ENCODE measurements at places on chromosomes 2 and 18.

- DNase-seq = no peak
These were observed 174.1 kb downstream of the CDH2 start for GRCh38 chr18:28002841-28003240.

DNA sequence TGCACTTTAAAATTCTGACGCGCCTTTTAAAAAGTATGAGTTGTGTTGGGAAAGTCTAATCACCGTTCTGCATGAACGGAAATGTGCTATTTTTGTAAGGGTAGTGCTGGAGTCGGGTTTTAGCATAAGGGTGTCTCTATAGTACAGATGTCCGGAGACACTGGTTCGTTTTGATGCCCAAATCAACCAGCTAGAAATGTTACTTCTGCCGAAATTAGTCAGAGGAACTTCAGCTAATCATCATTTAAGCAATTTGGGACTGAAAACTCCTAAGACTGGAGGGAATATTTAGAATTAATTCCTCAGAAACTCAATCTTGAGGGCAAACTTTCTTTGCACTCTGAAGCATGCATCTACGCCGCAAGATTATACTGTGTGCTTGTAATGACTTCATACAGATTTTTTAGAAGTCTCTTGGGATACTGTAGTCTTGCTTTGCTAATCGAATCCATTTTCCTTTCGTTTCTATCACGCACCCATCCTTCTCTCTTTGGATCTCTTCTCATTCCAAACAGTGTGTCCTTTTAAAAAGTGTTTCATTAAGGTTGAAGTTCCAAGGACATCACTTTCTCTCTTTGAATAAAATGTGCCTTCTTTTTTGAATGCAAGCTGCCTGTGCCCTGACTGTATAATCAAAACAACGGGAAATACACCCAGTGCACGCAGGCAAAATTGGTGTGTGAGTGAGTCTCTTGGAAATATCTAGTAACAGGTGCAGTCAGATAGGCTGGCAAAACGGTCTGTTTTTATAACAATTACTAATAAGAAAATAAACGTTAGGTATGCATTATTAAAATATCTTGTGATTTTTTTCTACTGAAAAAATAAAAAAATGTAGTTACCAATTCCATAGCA lies 270.9 kb upstream of the TCF4 start:
- DNase-seq = no peak

GRCh38 chr2:72841462-72842125 lies 15.8 kb upstream of the EXOC6B start:
- DNase-seq = no peak

- DNase-seq = no peak
These were observed 295 bp upstream of the MTX2 start for GRCh38 chr2:176268976-176269318.

DNA sequence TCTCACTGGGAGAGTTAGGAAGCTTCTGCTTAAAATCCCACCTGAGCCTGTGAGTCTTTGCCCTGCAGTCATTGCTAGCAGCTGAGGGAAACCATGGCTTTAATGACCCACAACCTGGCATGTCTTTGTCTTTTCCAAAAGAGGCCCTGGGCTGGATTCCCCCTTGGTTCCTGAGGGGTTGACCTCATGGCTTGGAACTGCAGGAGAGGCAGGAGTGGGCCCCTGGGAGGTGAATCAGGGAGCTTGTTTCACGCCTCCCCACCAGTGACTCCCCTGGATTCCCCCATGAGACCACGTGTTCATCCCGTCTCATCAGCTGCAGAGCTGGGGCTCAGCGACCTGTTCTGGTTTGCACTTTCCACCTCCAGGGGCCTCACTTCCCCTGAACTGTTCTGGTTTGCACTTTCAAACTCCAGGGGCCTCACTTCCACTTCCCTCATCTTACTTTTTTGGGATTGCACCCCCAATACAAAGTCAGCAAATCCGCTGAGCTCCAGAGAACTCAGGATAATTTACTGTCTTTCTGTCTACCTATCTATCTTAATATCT lies 58.5 kb upstream of the TMEM18 start:
- DNase-seq = no peak

GRCh38 chr18:44893966-44894365 lies 213.3 kb downstream of the SETBP1 start:
- no peak for DNase-seq

GRCh38 chr2:69123182-69123581 lies 110.2 kb downstream of the ANTXR1 start:
- no peak for DNase-seq

DNA sequence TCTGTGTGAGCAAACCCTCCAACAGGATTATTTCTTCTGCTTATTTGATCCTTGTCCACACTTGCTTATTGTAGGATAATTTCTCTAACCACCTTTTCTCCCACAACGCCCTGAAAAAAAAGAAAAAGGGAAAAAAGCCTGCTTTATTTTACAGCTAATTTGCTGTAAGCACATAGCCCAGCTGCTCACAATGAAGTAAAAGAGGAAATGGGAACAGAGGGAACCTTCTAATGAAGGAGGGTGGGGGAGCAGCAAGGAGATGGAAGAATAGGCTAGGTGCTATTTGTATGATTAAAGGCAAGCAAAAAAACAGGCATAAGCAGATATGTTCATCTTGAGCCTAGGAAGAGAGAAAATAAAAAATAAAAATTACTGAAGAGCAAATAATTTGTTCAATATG lies 331.6 kb downstream of the TXNL1 start:
- no peak for DNase-seq

- DNase-seq = no peak
These were observed 202.8 kb downstream of the WDR7 start for GRCh38 chr18:56853961-56854360.

- no peak for DNase-seq
These were observed 119.6 kb upstream of the ARL5A start for GRCh38 chr2:151947813-151948165.

DNA sequence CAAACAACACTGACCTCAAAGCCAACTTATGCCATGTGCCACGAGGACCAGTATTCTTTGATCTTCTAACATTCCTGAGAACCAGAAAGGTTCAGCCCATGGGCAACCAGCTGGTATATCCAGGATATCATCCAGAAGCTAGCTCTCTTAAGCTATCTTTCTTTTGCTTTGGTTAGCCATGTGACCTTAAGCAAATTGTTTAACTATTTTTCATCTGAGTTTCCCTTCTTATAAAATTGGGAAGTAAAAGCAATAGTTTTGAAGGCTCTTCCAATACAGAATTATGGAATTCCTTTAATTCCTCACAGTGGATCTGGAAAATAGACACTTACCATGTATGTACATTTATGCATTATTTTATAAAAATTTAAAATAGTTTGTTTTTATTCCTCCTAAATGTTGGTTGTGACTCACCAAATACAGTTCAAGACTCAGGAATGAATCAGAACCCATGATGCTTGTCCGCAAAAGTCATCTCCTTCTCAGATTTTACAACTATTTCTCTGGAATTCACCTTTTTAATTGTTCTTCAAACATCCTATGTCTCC lies 435.7 kb downstream of the ZEB2 start:
- peak; percentile 88 for DNase-seq

GRCh38 chr18:2654169-2654927 lies 1.2 kb upstream of the SMCHD1 start:
- no peak for DNase-seq

DNA sequence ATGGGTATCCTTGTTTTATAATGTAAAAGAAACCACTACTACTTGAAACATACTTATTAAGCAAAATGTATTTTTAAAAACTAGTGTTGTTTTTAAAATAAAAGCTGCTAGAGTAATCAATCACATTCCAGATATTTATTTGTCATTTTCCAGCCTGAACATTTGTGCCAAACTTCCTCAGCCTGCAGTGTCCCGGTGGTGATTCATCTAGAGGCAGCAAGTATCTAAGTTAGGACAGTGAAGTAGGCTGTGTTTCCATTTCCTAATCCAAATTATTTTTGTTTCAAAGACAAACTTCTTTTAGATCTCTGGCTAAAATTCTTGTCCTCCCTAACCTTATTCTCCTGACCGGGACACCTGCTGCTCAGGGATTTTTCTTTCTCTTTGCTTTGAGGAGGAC lies 12.8 kb upstream of the GCG start:
- peak; percentile 30 for DNase-seq

GRCh38 chr18:11654736-11655605 lies 34.1 kb upstream of the GNAL start:
- DNase-seq = no peak

- no peak for DNase-seq
These were observed 108.4 kb upstream of the CDC42EP3 start for GRCh38 chr2:37779611-37780386.

DNA sequence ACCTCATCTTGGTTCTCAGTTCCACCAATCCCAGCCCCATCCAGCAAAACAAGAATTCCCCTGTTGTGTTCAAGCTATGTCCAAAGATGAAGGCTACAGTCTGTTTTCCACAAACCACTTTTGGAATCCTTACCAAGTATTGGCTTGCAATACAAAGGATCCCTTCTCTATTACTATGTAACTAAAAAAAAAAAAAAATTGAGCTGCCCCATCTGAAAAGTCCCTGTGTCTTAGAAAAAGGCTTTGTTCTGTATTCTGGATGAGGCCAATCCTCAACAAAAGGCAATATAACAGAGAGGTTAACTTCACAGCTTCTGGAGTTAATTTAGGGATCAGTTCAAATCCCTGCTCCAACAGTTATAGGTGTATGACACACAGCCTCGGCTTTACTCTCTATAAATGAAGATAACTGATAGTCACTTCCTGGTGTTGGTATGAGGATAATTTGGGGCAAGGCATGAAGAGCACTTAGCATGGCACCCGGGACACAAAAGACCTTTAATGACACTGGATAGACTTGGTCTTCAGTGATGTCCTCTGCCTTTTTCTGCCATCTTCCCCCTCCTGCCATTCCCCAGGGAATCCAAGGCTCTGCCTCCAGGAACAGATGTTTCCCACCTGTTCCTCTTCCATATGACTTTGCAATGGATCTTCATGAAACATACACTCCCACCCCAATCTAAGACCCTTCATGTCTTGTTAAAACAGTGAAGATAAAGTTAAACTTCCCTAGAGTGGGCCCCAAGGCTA lies 61.2 kb upstream of the ATL2 start:
- DNase-seq = no peak

- no peak for DNase-seq
These were observed 50.7 kb downstream of the IL1R2 start for GRCh38 chr2:102042196-102043081.

DNA sequence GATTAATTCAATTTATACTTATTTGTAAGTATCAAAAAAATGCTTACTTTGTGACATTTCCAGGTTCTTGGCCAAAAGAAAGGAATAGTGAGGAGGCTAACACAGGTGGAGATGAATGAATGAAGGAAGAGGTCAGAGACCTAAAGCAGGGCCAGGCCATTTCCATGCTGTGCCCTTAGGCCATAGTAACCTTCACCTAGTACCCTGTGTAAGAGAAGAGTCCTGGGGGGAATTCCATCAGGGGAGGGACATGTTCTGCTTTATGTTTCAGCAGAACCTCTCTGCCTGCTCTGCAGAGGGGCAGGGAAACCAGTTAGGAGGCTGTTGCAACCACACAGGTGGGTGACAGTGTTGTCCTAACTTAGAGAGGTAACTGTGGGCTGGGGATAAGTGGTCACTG lies 204.2 kb upstream of the CDH20 start:
- no peak for DNase-seq

DNA sequence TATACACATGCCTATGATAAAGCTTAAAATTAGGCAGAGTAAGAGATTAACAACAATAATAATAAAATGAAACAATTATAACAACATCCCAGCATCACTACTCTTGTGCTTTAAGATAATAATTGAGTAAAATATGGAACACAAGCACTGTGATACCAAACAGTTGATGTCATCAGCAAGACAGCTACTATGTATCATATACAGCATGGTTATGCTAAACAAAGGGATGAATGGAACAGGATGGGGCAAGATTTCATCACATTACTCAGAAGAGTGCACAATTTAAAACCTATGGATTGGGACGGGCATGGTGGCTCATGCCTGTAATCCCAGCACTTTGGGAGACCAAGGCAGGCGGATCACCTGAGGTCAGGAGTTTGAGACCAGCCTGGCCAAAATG lies 1221.0 kb downstream of the SUCLG1 start:
- no peak for DNase-seq

DNA sequence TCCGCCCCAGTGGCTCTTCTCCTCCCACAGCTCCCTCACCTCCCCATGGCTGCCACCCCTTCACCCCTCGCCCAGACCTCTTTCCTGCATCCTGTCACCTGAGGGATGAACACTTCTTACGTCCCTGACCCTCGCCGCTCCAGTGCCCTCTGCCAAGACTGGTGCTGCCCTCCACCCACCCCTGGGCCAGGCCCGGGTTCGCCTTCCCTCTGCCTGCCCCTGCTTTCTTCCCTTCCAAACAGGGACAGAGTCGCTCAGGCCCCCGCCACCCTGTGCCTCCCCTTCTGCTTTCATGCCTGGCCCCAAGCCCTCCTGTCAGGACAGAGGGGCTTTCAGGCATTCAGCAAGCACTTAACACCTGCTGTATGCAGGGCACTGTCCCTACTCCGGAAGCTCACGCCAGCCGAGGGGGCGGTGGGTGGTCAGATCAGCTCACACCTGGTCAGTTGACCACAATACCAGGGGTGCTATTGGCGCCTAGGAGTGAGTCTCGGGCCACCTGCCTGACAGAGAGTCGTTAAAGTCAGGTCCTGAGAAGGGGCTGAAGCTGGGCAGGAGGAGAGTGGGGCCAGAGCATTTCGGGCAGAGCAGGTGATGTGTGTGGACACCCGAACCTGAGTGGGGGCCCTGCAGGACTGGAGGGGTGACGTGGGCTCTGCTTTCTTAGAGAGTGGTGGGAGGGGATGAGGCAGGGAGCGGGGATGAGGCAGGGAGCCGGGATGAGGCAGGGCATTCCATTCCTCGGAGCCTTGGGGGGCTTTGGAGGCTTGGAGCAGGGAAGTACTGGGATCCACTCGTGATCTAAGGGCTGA lies 26.0 kb upstream of the HPCAL1 start:
- DNase-seq = no peak

GRCh38 chr2:237533668-237534161 lies 32.7 kb upstream of the PRLH start:
- no peak for DNase-seq

GRCh38 chr2:95149397-95149984 lies 10.2 kb downstream of the ZNF514 start:
- no peak for DNase-seq

- DNase-seq = peak; percentile 17
These were observed 6.5 kb downstream of the MAP4K4 start for GRCh38 chr2:101704046-101704466.

DNA sequence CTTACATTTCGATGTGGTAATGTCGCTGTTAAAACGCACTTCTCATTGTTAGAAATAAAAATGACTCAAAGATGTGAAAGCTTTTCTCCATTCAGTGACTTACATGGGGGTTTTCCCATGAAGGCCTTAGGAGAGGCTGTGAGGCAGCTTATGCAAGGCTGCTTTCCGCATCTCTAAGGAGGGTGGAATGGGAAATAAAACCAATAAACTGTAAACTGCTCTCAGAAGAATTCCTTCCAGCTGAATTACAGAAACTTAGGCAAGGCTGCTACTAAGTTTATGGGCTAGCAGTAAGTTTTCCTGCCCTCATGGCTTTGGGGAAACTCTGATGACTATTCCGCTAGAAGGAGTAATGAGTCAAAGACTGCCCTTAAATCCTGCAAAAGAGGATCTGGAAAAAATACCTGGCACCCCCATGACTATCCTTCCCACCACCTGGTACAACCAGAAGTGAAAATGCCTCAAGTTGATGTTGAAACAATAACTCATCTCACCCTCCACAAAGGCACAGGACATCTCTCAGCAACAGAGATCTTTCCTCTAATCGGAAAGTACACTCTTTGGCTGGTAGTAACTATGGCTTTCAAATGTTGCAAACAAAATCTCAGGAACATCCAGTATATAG lies 97.7 kb upstream of the SMAD7 start:
- no peak for DNase-seq

All from HCEC 1CT (cell line).